ENCODE measurements at places on chromosomes 11 and 22.

GRCh38 chr22:49585461-49586243 is 242.0 kb downstream of the BRD1 start:
- no peak for DNase-seq

- no peak for DNase-seq
These were observed 60.8 kb downstream of the SIK3 start for GRCh38 chr11:117037279-117037974.

DNA sequence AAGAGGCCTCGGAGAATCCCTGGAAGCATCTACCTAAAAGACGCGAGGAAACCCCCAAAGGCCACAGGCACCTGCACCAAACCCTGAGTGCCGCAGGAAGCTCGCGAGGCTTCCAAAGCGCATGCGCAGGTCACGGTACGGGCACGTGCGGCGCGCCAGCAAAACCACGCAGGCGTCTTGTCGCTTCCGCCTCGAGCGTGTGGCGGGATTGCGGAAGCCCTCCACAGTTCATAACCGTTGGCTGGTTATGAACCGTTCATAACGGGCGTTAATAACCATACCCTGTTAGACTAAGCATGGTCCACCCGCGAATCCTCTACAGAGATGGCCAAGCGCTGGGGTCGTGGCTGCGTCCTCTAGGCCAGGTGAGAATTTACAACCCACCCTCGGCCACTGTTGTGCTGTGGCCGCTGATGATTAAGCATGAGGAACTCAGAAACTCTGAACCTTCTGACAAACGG is 46.4 kb downstream of the MORC2 start:
- peak; percentile 71 for DNase-seq

DNA sequence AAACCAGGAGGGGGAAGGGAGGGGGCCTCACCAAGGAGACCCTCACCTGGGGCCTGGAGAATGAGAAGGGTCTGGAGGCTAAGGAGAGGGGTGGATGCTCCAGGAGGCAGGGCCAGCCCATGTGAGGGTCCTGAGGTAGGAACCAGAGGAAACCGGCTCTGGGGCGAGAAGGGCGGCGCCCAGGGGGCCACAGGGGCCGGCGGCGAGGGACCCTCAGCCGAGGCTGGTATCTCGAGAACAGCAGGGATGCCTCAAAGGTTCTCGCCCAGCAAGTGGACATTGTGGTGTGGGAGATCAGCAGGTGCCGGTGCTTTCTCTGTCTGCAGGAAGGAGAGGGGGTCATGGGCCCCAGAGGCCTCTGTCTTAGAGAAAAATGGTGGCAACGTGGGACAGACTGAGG is 47.9 kb downstream of the CDKN1C start:
- DNase-seq, result no peak

- DNase-seq, result peak; percentile 63
These were observed 840 bp downstream of the GRAMD1B start for GRCh38 chr11:123430721-123431497.

GRCh38 chr11:68498321-68498720 is 37.8 kb downstream of the PPP6R3 start:
- peak; percentile 29 for DNase-seq

- DNase-seq, result peak; percentile 37
These were observed 7.4 kb downstream of the OR10D3 start for GRCh38 chr11:124190298-124191139.

DNA sequence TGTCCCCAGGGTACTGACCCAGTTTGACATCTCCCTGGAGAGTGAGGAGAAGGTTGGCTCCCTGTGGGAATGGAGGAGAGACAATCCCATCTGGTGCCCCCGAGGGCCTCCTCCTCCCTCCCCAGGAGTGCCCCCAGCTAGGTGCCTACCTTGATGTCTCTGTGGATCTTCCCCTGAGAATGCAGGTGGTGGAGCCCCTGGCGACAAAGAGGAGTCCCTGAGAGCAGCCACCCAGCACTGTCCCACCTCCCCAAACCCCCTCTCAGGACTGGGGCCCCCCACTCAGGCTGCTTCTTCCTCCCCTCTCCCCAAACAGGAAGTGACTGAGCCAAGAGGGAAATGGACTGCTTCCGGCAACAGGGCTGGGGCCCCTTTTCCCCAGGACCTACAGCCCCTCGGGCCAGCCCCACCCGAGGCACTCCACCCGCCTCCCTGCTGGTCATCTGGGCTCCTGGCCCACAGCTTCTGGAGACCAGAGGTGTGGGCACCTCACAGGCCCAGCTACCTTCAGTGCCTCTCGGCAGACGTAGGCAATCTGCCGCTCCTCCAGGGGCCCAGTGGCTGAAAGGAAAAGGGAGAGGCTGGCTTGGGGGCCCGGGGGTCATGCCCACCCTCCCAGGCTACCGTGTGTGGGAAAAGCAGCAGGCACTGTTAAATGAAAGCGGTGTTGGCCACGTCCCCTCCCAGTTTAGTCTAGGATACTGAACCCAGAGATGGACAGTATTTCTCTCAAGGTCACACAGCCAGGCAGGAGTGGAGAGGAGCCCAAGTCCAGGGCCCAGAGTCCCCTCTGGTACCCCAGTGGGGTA is 1.2 kb downstream of the MAP4K2 start:
- DNase-seq, result no peak

- DNase-seq, result no peak
These were observed 9.7 kb downstream of the CD5 start for GRCh38 chr11:61111786-61112517.

- DNase-seq, result no peak
These were observed 208.6 kb downstream of the CWF19L2 start for GRCh38 chr11:107249054-107249453.

- no peak for DNase-seq
These were observed 3.7 kb upstream of the ACY3 start for GRCh38 chr11:67654225-67654624.

GRCh38 chr11:127632976-127633680 is 632.6 kb upstream of the KIRREL3 start:
- DNase-seq, result no peak

DNA sequence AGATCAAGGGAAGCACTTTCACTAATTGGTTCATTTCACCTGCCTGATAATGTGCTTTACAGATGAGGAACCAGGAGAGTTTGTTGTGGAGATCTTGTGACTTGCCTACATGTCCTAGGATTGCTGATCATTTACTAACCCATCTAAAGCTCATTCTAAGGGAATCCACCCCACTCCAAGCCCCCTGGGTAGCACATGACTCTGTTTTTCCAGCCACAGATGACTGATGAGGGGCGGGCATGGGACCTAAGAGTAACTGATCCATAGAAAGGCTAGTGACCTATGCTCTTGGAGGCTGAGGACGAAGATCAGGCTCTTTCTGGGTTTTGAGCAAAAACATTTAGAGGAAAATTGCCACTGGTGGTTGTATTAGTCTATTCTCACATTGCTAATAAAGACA is 378.1 kb downstream of the CADM1 start:
- DNase-seq, result no peak

GRCh38 chr11:35918716-35919115 is 25.1 kb upstream of the LDLRAD3 start:
- DNase-seq, result peak; percentile 78

DNA sequence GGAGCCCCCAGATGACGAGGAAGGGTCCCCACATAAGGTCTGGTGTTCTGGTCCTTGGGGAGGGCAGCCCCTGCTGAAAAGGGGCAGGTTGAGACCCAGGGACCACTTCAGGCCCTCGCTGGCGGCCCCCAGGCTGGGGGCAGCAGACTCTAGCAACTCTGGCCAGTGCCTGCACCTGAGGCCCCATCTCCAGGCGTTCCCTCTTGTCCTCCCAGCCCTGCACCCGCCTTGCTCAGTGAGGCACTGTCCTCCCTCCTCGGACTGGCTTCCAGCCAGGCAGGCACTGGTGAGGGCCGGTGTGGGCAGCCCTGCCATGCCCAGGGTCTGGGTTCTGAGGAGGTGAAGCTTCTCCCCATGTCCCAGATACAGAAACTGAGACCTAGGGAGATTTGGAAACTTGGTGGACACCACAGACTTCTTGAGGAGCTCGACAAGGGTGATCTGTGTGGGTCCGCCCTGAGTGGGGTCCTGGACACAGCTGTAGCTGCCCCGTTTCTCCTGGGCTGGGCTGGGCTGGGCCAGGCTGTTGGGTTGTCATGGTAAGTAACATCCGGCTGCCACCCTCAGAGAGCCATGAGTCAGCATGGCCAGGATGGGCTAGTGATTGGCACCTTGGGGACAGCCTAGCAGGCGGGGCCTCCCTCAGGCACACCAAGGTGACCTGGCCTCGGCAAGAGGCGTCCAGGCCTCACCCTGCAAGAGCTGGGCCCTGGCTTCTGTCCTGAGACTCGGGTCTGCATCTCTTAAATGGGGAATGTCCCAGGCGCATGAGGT is 11.1 kb upstream of the PHLDA2 start:
- DNase-seq, result no peak

DNA sequence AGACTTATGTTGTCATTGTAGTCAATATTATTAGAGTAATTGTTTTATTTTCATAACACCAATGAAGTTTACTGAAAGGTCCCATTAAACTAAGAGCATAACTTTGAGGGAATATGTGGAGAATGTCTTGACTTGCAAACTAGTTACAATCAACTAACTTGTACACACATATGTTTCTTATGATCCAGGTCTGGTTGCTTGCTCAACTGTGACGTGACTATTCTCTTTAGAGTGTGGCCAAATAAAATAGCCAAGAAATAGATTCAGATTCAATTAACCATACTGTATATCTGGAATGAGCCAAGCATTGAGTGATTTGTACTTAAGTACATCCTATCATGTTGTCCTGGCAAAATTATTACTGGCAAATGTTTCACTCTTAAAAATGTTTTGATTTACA is 101.7 kb downstream of the METTL15 start:
- DNase-seq, result no peak

- DNase-seq, result peak; percentile 56
These were observed 19.6 kb downstream of the DAGLA start for GRCh38 chr11:61699737-61700160.

GRCh38 chr11:112113539-112114457 is 27.1 kb downstream of the SDHD start:
- peak; percentile 68 for DNase-seq

GRCh38 chr11:58640386-58641023 is 18.0 kb downstream of the CNTF start:
- no peak for DNase-seq

GRCh38 chr11:35582033-35582432 is 36.2 kb upstream of the FJX1 start:
- DNase-seq, result no peak

GRCh38 chr11:101583251-101584128 is at the start of gene TRPC6:
TSS of gene TRPC6 (minus strand) at chr11:101584007. CDS start at chr11:101583503, 504 bp downstream.
- peak; percentile 59 for DNase-seq

- no peak for DNase-seq
These were observed 73.0 kb upstream of the PHF21B start for GRCh38 chr22:45082795-45083194.

GRCh38 chr11:10490032-10490397 is 35.0 kb downstream of the AMPD3 start:
- no peak for DNase-seq

DNA sequence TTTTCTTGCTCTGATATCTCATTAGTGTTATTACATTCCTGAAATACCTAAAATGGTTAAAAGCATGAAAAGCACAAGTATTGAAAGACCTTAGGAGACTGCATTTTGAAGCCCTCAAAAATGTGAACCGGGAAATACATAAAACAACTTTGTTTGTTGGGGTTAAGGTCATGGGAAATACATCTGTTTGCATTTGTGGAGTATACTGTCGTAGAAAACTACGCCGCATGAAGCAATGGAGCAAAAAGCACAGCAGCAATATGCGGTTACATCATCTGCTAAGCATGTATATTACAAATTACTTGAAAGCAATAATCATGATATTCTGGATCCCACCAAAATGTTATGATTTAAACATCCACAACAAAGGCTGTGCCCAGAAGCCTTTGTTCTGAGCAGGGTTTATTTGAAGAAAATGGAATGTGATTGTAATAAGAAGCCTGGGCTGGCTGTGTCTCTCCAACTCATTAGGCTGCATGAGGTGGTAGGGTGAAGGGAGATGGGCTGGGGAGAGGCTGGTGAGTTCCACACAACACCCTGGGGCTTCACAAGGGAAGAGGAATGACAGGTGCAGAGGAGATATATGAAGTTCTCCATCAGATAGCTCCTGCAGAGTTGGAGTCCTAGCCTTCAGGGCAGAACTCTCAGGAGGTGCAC is 64.7 kb upstream of the LIN7C start:
- peak; percentile 64 for DNase-seq

DNA sequence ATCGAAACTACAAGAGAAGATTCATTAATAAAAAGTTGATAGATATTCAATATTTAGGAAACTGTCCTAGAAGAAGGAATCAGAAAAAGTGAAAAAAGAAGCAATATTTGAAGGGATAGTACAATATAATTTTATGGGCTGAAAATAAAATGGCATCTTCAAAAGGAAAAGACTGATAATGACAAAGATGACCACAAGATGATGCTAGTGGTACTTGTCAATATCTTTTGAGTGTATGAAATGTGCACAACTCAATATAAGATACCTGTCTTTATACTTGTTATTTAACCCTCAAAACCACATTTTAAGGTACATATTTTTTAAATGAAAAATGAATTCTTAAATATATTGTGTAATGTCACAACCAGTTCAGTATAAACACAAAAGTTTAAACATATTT is 1059.6 kb upstream of the RAG2 start:
- DNase-seq, result peak; percentile 5

- no peak for DNase-seq
These were observed 264.7 kb upstream of the SESN3 start for GRCh38 chr11:95495706-95496105.

- peak; percentile 66 for DNase-seq
These were observed 163.4 kb upstream of the NCAM1 start for GRCh38 chr11:112797648-112798293.

- DNase-seq, result peak; percentile 95
These were observed 7.6 kb upstream of the LMO2 start for GRCh38 chr11:33899400-33900037.

- no peak for DNase-seq
These were observed 77.3 kb upstream of the ARFGAP3 start for GRCh38 chr22:42934338-42934737.

- peak; percentile 77 for DNase-seq
These were observed 202.2 kb upstream of the SORL1-AS1 start for GRCh38 chr11:121654843-121655536.

DNA sequence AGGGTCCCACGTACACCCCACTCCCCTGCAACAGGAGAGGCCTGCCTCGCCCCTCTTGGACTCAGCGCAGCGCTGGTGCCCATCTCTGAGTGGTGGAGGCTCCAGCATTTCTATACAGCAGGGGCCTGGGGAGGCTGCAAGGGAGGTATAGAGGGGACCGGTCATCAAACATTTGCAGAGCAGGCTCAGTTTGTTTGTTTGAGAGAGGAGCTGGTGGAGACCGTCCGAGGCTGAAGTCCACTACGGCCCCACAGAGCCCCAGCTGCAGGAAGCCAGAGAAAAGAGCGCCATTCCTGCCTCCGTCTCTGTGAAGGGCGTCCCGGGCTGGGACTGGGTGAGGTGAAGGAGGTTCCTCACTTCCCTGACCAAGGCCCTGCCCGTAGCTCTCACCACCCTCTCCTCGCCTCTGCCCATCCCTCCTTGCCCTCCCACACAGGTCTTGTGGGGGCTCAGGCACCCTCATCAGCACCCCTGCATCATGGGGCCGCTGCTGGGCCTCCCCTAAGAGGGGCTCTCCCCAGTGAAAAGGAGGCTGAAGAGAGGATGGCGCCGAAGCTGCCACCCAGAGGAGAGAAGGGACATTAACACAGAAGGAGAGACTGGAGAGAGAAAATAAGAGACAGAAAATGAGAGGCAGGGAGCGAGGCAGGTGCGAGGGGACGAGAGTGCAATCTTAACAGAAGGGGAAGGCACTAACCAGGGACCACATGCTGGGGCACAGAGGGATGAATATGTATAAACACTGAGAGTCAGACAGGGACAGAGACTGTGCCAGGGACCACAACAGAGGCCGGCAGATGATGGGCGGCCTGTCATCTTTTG is 24.5 kb downstream of the RPUSD4 start:
- no peak for DNase-seq

- DNase-seq, result no peak
These were observed 44.3 kb downstream of the POLD3 start for GRCh38 chr11:74636630-74637184.

GRCh38 chr22:25420471-25420924 is 144.0 kb upstream of the GRK3 start:
- no peak for DNase-seq

All from tongue (tissue), 3 donors.